ENCODE measurements at places on chromosomes 5 and 9.

- DNase-seq, result no peak
Measured at GRCh38 chr5:176873541-176874172, 25.5 kb downstream of the HK3 start.

- DNase-seq, result no peak
Measured at GRCh38 chr9:110753731-110754231, 85.2 kb downstream of the MUSK start.

GRCh38 chr5:98763001-98763630, 10.3 kb upstream of the RGMB start:
- no peak for DNase-seq

GRCh38 chr9:131666029-131666428, 73.8 kb downstream of the RAPGEF1 start:
- no peak for DNase-seq

DNA sequence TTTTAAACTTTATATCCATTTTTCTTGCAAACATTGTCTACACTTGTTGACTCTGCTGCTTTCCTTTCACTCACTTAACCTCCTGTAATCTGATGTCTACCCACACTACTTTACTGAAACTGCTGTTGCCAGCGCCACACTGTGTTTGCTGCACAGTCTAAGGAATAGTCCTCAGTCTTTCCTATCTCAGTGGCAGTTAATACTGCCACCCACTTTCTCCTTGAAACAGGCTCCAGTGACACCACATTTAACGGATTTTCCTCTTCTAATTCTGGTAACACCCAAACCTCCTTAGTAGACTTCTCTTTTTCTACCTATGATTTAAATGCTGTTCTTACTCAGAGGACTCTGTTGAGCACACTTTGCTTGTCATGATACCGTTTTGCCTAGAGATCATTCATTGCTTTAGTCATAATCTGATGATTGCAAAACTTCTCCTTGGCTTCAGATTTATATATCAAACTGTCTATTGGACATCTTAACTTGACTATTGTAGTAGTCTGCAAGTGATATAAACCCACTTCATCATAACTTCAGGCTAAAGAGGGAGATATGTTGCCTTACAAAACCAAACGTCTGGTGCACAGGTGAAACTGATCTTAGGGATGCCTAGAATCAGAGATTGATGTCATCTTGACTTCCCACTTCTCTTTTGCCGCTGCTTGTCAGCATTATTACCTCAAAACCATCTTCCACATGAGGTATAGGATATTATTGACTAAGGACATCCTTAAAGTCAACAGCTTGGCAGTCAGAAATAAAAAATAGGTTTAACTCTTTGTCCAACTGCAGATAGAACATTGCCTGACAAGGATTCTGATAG, 94.1 kb downstream of the CDC42SE2 start:
- DNase-seq, result no peak

DNA sequence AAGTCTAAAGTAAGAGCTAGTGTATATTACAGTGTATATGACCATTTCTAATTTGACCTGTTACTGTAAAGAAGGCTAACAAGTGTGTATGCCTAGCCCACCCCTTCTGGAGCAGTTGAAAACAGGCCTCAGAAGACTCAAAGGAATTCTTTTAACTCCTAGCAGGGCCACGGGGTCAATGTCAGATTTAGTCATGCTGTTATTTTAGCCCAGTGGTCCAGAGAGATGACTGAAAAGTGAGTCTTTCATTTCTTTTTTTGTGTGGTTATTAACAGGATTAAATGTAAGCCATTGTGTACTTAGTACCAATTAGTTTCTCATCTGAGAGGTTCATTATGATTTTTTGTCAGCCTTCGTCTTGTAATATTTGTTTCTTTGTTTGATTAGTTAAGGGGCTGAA, 24.4 kb downstream of the ZCCHC7 start:
- no peak for DNase-seq

DNA sequence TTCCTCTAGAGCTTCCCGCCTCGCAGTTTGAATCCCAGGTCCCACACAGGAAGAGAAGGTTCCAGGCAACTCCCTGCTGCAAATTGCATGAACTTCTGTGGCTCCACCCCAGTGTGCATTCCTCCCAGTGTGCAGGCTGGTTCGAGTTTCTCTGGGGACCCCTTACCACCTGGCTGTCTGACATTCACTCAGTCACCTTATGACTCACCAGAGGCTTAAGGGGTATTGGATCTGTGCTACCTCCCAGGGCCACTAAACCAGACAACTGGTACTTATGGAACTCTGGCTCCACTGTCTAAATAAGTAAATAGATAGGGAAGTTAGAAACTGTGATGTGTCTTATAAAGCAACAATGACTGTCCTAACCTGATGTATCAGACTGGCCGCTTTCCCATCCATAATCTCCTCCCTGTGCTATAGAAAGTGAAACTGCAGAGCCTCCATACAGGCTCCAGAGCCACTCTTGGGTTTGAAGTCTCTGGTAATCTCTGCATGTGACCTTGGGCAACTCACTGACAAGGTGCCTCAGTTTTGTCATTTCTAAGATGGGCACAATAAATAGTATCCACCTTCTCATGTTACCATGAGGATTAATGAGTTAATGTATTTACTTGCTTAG, 720.6 kb downstream of the SEMA5A start:
- no peak for DNase-seq

DNA sequence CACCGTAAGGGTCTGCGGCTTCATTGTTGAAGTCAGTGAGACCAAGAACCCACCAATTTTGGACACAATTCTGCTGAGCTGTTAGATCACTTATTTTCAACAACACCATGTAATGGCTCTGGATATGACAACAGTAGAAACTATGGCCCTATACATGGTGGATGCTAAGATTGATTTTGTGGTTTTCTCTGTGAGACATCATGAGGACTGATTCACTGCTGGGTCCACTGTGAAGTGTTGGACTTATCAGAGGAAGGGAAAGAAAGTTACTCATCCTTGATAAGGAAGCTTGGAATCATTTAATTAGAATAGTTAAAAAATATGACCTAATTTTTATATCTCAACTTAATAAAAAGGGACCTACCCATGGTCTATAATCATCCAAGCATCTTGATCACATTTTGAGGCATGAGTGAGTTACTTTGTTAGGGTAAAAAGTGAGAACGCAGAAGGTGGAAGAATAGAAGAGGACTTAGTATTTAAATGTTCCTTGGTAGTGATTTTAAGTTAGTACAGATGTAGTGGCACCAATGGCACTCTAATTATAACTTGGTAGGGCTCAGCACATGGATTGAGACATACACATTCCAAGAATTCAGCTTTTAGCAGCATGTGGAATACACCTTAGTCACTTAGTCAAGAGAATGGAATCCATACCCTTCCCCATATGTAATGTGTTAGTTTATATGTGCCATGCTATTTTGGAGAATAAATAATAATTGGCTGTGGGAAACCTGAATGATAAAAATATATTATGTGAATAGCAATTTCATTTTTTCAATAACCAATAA, 123.5 kb upstream of the CD180 start:
- no peak for DNase-seq

- DNase-seq, result no peak
Measured at GRCh38 chr9:125428060-125428901, 166.7 kb downstream of the GAPVD1 start.

GRCh38 chr9:110220809-110221208, 12.8 kb upstream of the C9orf152 start:
- DNase-seq, result no peak

- DNase-seq, result no peak
Measured at GRCh38 chr9:130143958-130144366, 28.2 kb upstream of the NCS1 start.

DNA sequence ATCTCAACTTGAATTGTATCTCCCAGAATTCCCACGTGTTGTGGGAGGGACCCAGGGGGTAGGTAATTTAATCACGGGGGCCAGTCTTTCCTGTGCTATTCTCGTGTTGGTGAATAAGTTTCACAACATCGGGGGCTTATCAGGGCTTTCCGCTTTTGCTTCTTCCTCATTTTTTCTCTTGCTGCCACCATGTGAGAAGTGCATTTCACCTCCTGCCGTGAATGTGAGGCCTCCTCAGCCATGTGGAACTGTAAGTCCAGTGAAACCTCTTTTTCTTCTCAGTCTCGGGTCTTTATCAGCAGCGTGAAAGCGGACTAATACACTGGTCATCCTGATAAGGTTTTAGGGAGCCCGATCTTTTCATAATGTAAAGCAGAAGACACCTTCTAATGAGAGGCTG, 687.0 kb upstream of the FTMT start:
- DNase-seq, result no peak

DNA sequence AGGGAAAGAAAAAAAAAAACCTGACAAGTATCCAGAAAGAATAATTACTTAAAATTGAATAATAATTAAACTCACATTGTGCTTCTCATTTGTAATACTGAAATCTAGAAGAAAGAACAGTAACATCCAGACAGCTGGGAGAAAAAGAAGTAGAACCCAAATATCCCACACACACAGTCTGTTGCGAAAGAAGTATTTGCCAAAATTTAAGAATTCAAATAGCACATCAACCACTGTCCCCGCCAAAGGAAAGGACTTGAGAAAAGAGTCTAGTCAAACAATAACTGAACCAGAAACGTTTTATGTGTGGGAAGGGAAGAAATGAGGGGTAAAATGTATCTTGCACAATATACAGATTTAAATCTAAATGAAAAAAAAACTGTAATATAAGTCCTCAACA, 202.8 kb downstream of the MLLT3 start:
- DNase-seq, result no peak
